ENCODE measurements at places on chromosomes 1 and 21. TPM values are rescaled to one million over a fixed set of nuclear protein-coding genes. Genes with fewer than 3 reads are reported as not detected.

Gene MYCL
- total RNA-seq, result 6.3 TPM

Gene JAM2
- total RNA-seq, result 1.8 TPM

Gene BMP8A
- 2.8 TPM for total RNA-seq

- no peak for DNase-seq
- H3K27me3 ChIP-seq, result no peaks in the 10 kb centered on the region
- no peaks in the 10 kb centered on the region for H3K4me1 ChIP-seq
- no peak overlapping the region for H3K4me3 ChIP-seq
- H3K27ac ChIP-seq, result no peak overlapping the region
- H3K36me3 ChIP-seq, result peaks cover 5% of the 10 kb centered on the region
Measured at GRCh38 chr1:23701996-23702395, 10.4 kb downstream of the RPL11 start.

GRCh38 chr1:11285883-11286734 lies 13.1 kb downstream of the UBIAD1 start:
- no peak overlapping the region for H3K27ac ChIP-seq
- no peak for DNase-seq
- no peaks in the 10 kb centered on the region for H3K4me1 ChIP-seq
- H3K27me3 ChIP-seq, result no peaks in the 10 kb centered on the region
- H3K4me3 ChIP-seq, result no peak overlapping the region

DNA sequence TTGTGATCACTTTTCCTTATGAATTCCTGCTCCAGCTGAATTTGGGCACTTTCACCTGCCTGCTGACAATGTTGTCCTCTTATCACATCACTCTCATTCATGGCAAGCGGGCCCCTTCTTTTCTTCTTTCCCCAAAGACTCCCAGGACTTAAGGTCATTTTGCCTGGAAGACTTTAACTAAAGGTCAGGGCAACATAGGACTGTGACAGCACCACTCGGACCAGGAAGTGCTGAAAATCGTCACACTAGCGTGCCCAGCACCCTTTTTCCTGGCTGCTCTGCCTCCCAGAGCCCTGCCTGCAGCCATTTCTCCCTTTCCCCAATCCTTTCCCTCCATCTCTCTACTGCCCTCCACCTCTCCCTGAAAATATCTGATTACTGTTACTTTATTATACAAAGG lies 35.4 kb downstream of the CD34 start:
- H3K36me3 ChIP-seq, result no peaks in the 10 kb centered on the region
- no peak for DNase-seq

DNA sequence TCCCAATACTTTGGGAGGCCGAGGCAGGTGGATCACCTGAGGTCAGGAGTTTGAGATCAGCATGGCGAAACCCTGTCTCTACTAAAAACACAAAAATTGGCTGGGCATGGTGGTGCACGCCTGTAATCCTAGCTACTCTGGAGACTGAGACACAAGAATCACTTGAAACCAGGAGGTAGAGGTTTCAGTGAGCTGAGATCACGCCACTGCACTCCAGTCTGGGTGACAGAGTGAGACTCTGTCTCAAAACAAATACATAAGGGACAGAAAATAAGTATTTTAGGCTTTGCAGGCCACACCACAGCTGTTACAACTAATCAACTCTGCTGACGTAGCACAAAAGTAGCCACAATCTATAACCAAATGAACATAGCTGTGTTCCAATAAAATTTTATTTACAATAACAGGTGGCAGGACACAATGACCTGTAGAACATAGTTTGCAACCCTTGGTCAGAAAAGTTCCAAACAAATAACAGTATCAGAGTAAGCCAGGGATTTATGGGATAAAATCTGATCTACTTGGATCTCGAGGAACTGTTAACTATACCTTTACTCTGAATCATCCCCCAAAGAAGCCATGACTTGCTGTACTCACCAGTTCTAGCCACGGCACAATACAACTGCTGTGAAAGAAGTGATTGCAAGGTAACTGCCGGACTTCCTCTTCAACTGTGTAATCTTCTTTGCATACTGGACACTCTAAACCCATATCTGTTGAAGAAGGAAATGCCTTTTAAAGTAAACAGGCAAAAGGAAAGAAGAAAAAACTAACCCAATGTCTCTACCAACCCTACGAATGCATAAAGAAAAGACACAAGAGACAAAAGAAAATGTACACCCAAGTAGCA lies 28.3 kb downstream of the CD160 start:
- no peaks in the 10 kb centered on the region for H3K27me3 ChIP-seq
- no peak overlapping the region for H3K4me3 ChIP-seq
- no peaks in the 10 kb centered on the region for H3K4me1 ChIP-seq
- no peaks in the 10 kb centered on the region for H3K36me3 ChIP-seq
- no peak for DNase-seq
- H3K27ac ChIP-seq, result no peak overlapping the region

- no peak for DNase-seq
- no peak overlapping the region for H3K4me3 ChIP-seq
- H3K4me1 ChIP-seq, result peaks cover 3% of the 10 kb centered on the region
- H3K27ac ChIP-seq, result no peak overlapping the region
- H3K27me3 ChIP-seq, result peaks cover 6% of the 10 kb centered on the region
- H3K36me3 ChIP-seq, result no peaks in the 10 kb centered on the region
Measured at GRCh38 chr1:22806584-22806983, 95.9 kb downstream of the EPHB2 start.

- no peaks in the 10 kb centered on the region for H3K4me1 ChIP-seq
- DNase-seq, result no peak
- H3K4me3 ChIP-seq, result no peak overlapping the region
- no peak overlapping the region for H3K27ac ChIP-seq
Measured at GRCh38 chr1:115954684-115955083, 21.6 kb upstream of the SLC22A15 start.

DNA sequence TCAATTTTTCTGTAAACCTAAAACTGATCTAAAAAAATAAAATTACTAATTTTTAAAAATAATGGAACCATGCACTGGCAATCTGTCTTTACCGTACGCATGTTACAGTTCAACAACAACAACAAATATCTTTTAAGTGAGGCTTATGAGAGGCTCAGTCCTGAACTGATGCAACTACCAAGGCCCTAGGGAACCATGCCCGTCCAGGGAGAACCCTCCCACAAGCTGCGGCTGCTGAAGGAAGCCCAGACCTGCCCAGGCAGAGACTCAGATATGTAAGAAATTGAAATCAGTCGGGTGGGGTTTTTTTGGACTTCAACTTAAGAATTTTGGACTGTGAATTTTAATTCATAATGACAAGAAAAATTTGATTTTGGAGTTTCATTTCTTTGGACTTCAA lies 91.1 kb downstream of the NPHP4 start:
- no peaks in the 10 kb centered on the region for H3K27me3 ChIP-seq
- no peak for DNase-seq

DNA sequence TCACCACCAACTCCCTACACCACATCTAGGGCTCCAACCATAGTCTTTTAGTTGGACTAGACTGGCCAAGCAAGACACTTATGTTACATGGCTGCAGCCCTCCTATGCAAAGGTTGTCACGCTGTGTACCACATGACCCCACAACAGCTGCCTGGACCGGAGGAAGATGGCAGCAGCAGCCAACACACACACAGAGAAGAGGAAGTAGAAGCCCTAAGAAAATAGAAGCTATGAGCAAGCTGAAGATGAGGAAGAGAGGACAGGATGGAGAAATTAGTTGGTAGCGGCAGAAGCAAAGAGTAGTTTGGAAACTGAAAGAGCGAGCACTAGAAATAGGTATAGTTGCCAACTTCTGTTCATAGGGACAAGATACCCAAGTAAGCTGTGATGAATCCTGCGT lies 60.8 kb upstream of the RALGPS2 start:
- no peak for DNase-seq
- no peaks in the 10 kb centered on the region for H3K4me1 ChIP-seq
- no peaks in the 10 kb centered on the region for H3K36me3 ChIP-seq
- H3K27me3 ChIP-seq, result no peaks in the 10 kb centered on the region

DNA sequence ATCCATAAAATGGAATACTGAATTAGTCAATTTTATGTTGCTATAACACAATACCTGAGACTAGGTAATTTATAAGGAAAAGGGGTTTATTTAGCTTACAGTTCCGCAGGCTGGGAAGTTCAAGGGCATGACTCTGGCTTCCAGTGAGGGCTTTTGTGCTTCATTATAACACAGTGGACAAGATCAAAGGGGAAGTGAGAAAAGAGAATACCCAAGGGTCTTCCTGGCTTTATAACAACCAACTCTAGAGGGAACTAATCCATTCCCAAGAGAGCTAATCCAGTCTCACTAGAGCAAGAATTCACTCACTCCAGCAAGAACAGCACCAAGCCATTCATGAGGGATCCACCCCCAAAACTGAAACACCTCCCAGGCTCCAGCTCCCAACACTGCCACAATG lies 3.1 kb downstream of the KIFAP3 start:
- H3K4me3 ChIP-seq, result no peak overlapping the region
- no peak for DNase-seq
- no peaks in the 10 kb centered on the region for H3K4me1 ChIP-seq
- H3K27me3 ChIP-seq, result no peaks in the 10 kb centered on the region
- no peaks in the 10 kb centered on the region for H3K36me3 ChIP-seq

GRCh38 chr1:173507205-173507846 lies 30.2 kb downstream of the PRDX6 start:
- no peak overlapping the region for H3K4me3 ChIP-seq
- peak overlapping the region; percentile 72 for H3K27ac ChIP-seq
- no peaks in the 10 kb centered on the region for H3K27me3 ChIP-seq
- peak; percentile 55 for DNase-seq

All from hepatocyte (in vitro differentiated cells).